A172 (cell line): ENCODE measurements at places on chromosomes 6 and 20. TPM values are rescaled to one million over a fixed set of nuclear protein-coding genes. Genes with fewer than 3 reads are reported as not detected.

GRCh38 chr6:115544765-115545671, 515.7 kb downstream of the FRK start:
- DNase-seq: peak; percentile 36

DNA sequence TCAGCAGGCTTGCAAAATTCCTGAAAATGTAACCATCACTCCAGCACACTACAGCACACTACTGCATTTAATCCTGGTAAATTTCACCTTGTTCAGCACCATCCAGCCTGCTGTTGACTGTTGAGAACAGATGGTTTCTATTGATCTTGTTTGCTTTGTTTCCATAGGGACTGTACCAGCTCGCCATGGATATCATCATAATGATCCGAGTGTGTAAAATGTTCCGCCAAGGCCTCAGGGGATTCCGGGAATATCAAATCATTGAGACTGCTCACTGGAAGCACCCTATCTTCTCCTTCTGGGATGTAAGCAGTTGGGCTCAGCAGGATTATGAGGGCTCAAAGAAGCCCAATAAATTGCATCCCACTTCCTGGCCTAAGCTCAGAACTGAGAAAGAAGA, 4.1 kb downstream of the CNBD2 start:
- no peak for DNase-seq

GRCh38 chr20:3753098-3753497, 14.5 kb downstream of the ADISSP start:
- DNase-seq: peak; percentile 55

- DNase-seq: no peak
Measured at GRCh38 chr6:10101551-10102252, 313.2 kb downstream of the TFAP2A start.

DNA sequence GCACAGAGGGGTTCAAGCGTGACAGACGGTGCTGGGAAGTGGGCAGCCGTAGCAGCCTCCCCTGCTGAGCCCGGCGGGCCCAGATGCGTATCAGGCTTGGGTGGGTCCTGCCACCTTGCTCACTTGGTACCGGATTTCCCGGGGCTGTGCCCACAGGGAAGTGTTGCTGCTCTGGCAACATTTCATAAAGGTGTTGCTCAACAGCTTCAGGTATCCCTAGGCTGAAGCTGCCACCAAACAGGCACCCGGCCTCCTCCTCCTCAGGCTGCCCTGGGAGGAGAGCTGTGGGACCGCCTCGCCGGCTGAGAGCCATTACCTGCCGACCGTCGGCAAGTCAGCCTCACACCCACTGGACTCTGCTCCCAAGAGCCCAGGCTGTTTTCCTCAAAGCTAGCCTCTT, 11.5 kb downstream of the PSMG4 start:
- DNase-seq: no peak

GRCh38 chr20:1190847-1191246, 6.1 kb upstream of the TMEM74B start:
- no peak for DNase-seq

GRCh38 chr6:15389084-15389764, 143.4 kb downstream of the JARID2 start:
- DNase-seq: no peak

DNA sequence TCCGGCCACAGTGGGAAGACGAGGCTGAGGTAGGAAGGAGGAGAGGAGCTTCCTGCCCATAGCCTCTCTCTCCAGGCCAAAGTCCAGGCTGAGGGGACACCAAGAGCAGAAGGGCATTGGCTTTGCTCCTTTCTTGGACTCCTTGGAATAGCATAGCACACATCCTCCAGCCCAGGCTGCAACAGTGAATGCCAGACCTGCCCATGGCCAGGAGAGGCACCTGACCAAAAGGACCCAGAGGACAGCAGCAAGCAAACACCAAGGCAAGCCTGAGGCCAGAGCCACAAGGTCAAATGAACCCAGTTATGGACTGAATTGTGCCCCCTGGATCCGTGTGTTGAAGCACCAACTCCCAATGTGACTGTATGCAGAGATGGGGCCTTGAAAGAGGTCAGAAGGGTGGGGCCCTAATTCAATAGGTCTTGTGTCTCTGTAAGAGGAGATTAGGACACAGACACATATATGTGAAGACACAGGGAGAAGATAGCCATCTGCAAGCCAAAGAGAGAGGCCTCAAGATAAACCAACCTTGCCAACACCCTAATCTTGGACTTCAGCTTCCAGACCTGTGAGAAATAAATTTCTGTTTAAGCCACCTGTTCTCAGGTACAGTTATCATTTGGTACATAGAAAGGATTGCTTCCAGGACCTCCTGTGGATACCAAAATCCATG, 126.5 kb upstream of the NXT1 start:
- no peak for DNase-seq

DNA sequence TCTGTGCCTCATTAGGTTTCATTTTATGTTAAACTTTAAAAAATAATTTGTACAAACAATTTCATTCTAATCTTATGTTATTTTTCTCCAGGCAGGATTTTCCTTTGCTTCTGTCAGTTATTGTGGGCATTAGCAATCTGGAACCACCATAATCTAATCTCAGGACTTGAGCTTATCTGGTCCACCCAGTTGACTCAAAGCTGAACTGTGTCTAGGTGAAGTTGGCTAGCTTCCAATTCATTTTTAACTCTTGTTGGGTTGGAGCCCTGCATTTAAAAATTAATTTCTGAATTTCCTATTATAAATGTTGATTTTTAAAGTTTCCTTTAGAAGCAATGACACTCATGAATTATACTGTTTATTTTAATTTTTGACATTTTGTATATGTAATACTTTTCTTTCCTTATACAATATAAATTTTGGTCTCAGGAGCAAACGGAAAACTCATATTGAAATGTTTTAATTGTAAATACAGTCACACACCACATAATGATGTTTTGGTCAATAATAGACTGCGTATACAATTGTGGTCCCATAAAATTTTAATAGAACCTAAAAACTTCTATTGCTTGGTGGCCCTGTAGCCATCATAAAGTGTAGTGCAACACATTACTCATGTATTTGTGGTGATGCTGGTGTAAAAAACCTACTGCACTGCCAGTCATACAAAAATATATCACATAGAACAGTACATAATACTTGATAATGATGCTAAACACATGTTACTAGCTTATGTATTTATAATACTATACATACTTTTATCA, 121.3 kb downstream of the CLVS2 start:
- DNase-seq: no peak

- DNase-seq: no peak
Measured at GRCh38 chr6:55895972-55896730, 20.8 kb upstream of the BMP5 start.

DNA sequence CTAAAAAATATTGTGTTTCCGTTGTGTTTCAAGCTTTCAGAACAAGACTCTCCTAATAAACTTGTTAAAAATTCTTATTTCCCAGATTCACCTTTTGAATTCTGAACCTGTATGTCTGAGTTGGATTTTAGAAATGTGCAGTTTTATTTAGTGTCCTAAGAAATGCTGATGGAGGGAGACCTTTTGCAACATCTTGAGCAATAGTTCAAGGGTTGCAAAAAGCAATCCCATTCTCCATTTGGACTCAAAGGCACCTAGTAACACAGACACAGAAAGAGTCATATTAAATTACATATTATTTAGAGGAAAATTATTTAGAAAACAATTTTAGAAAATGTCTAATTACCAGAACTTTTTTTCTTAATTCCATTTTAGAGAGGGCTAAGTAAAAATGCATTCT, 448.5 kb downstream of the FRK start:
- no peak for DNase-seq

GRCh38 chr6:152532556-152533422, 104.4 kb downstream of the SYNE1 start:
- no peak for DNase-seq

GRCh38 chr6:53263917-53264316, 84.8 kb downstream of the ELOVL5 start:
- DNase-seq: no peak

The FABP7 gene
- 0.19 TPM in 1 of 2 replicates, not detected in the other for total RNA-seq

The MRPS10 gene
- total RNA-seq: 93.5 and 95.1 TPM in 2 replicates
